ENCODE measurements at places on chromosomes 7 and 10.
A peak's percentile ranks its signal among the peaks of the same experiment; 100 is the strongest.

DNA sequence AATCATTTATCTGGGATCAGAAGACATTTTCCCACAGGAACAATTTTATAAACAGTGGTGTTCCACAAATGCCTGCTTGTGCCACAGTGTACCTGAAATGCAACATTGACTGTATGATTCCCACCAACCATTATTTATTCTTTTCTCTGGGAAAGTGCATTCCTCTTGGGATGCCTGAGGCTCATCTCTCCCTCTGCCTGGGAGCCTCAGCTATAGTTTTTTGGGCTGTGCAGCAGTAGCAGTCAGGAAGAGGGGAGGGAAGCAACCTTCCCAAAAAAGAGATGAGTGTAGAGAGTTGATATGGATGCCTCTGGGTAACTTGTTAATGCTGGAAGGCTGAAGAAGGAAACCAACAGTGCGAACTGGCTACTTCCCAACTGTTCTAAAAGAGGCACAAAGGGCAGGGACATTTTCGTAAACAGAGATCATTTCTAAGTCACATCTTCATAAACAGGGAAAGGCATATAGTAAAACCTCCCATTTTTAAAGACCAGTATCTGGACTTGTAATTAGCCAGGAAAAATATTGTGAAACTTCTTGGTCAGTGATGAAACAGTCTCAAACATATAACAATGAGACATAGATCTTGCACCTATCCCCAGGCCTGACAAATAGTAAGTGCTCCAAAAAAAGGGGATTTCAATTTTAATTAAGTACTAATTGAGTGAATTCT is 1.4 kb upstream of the CALD1 start:
- peak overlapping the region; percentile 91 for H3K27ac ChIP-seq
- no peak overlapping the region for H3K4me3 ChIP-seq
- no peaks in the 10 kb centered on the region for H3K27me3 ChIP-seq
- H3K36me3 ChIP-seq = no peaks in the 10 kb centered on the region

DNA sequence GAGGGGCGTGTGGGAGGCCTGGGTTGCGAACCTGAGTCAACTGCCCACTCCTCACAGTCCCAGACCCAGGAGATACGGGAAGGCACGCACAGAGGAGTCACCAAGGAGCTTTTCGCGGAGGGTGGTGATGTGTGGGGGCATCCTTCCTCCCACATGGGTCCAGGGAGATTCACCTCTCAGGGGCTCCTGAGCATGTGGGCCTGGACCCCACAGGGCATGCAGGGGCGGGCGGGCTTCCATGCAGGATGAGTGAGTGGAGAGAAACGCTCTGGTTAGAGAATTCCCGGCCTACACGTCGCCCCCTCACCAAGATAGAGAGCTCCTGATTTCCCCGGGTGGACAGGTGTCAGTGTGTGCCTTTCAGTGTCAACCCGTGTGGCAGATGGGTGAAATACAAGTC is 641.7 kb upstream of the FZD8 start:
- H3K4me1 ChIP-seq = no peaks in the 10 kb centered on the region
- H3K4me3 ChIP-seq = no peak overlapping the region
- no peaks in the 10 kb centered on the region for H3K27me3 ChIP-seq
- no peaks in the 10 kb centered on the region for H3K36me3 ChIP-seq
- DNase-seq = no peak

DNA sequence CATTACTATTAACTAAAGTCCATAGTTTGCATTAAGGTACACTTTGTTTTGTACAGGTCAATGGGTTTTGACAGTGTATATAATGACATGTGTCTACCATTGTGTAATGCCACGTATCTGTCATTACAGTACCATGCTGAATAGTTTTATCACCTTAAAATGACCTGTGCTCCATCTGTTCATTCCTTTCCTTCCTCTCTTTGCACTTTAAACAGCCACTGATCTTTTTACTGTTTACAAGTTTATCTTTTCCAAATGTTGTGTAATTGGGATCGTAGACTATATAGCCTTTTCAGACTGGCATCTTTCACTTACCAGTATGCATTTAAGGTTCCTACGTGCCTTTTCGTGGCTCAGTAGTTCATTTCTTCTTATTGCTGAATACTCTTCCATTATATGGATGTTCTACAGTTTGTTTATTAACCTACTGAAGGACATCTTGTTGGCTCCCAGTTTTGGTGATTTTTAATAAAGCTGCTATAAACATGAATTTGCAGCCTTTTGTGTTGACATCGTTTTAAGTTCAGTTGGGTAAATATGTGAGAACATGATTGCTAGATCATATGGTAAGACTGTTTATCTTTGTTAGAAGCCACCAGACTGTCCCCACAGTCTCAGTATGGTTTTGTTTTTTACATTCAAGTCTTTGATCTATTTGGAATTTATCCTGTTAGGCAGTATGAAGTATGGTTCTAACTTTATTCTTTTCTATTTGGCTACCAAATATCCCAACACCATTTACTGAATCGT is 24.7 kb downstream of the STAM start:
- H3K4me3 ChIP-seq = no peak overlapping the region
- H3K27me3 ChIP-seq = no peaks in the 10 kb centered on the region
- no peak for DNase-seq
- no peak overlapping the region for H3K27ac ChIP-seq
- H3K4me1 ChIP-seq = peaks cover 7% of the 10 kb centered on the region

DNA sequence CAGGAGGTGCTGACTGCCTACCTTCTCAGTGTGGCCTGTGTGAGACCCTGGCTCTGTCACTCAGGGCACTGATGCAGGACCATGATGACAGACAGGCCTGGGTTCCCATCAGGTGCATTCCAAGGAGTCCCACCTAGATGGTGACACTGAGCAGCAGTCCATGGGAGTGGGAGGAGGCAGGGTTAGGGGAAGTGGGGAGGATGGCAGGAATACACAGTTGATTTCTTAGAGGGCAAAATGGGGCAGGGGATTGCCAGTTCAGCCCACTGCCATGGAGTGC is 155.0 kb downstream of the SH3PXD2A start:
- H3K4me3 ChIP-seq = no peak overlapping the region
- DNase-seq = no peak
- H3K27me3 ChIP-seq = no peaks in the 10 kb centered on the region
- no peaks in the 10 kb centered on the region for H3K36me3 ChIP-seq
- peaks cover 15% of the 10 kb centered on the region for H3K4me1 ChIP-seq

DNA sequence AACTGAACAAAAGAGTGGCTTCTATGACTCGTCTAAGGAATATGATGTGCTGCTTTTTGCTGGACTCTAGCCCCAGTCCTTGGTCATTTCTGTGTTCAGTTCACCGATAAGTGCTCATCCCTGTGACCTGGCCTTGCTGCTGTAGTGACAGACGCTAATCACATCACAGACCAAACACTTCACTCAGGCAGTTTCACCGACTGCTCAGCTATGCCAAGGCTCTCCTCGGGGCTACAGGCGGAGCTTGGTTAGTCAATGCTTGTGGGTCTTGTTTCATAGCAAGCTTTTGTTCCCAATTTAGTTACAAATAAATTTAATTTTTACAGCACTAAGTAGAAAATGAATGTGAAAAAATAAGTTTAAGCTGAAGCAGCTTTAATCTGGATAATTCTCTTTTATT is 190.8 kb upstream of the PRKCQ start:
- no peak overlapping the region for H3K4me3 ChIP-seq
- H3K4me1 ChIP-seq = no peaks in the 10 kb centered on the region

GRCh38 chr10:86189891-86190290 is 176.7 kb downstream of the GRID1 start:
- H3K4me1 ChIP-seq = no peaks in the 10 kb centered on the region
- no peaks in the 10 kb centered on the region for H3K36me3 ChIP-seq
- H3K27ac ChIP-seq = no peak overlapping the region
- DNase-seq = no peak
- no peaks in the 10 kb centered on the region for H3K27me3 ChIP-seq
